ENCODE measurements at places on chromosomes 6 and 20.

DNA sequence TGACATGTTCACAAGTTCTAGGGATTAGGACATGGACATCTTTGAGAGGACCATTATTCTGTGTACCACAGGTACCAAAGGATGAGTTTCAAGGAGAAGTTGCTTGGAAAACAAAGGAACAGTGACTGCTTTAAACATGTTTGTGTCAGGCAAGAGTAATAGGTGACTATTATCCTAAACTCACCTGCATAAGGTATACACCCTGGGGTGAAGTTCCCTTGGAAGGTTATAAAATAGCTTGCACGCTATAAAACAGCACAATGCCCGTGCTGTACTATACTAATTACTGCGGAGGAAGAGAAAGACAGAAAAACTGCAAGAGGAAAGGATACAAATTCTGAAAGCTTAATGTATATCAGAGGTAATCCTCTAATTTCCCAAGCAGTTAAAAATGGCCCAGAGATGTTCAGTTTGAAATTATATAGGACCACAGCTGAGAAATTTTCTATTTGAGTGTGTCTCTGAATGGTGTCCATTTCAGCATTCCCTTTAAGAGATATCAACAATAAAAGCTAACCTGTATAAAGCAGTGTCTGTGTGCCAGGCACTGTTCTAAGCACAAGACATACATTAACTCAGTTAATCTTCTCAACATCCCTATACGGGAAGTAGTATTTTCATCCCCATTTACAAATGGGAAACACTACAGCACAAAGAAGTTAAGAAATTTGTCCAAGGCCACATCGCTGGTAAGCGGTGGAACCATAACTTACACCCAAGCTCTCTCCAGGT lies 19.7 kb downstream of the TBC1D32 start:
- no peak for DNase-seq

DNA sequence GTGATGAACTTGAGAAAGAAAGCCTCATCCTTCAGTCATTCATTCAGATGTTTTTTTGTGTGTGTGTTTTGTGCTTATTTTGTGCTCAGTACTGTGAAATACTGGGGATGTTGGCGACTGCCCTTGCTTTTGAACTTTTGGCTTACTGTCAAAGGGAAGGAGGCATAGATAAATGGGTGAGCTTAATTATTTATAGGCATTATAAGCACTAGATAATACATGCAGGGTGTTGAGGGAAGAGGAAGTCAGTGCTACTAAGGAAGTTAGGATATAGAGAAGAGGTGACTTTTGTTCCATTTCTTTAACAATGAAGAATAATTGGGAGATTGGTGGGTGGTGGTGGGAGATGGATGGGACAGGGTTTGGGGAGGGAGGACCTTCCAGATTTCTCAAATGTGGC lies 23.6 kb downstream of the XRN2 start:
- no peak for DNase-seq

DNA sequence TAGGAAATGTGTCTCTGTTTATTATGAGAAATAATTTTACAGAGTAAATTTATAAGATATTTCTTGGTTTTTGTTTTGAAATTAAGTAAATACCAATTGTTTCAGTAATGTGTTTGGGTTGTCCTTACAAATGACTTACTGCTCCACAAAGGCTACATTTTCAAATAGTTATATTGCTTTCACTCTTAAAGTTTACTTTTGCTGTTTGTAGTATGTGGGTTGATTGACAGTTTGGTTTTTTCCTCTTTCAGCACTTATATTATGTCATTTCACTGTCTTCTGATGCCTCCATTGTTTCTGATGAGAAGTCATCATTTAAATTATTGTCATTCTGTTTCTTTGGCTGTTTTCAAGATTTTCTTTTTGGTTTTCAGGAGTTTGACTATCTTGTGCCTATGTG lies 34.9 kb upstream of the SUMO4 start:
- DNase-seq = no peak

- DNase-seq = no peak
Measured at GRCh38 chr6:3294396-3294795, 35.6 kb downstream of the PSMG4 start.

GRCh38 chr6:105786449-105786848 lies 299.7 kb upstream of the PRDM1 start:
- DNase-seq = no peak

- no peak for DNase-seq
Measured at GRCh38 chr6:135085700-135086413, 31.2 kb upstream of the HBS1L start.

DNA sequence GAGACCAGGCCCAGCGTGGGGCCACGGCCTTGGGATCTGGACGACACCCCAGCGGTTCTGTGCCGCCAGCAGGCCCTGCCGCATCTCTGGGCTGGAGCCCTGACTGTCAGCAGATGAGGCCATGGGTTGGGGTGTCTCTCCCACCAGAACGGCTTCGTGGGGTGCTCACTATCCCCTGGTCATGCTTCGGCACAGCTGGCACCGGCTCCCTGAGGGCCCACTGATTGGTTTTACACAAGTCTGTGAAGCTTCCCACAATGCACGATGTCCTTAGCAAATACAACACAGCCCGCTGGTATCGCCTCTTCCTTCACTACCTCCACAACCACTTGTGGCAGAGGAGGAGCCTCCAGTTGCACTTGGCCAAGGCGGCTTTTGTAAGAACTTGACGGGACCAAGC lies 94.3 kb downstream of the THBS2 start:
- no peak for DNase-seq

- no peak for DNase-seq
Measured at GRCh38 chr6:24149836-24150235, 23.8 kb downstream of the NRSN1 start.

GRCh38 chr20:40148886-40149285 lies 540.1 kb downstream of the MAFB start:
- no peak for DNase-seq

DNA sequence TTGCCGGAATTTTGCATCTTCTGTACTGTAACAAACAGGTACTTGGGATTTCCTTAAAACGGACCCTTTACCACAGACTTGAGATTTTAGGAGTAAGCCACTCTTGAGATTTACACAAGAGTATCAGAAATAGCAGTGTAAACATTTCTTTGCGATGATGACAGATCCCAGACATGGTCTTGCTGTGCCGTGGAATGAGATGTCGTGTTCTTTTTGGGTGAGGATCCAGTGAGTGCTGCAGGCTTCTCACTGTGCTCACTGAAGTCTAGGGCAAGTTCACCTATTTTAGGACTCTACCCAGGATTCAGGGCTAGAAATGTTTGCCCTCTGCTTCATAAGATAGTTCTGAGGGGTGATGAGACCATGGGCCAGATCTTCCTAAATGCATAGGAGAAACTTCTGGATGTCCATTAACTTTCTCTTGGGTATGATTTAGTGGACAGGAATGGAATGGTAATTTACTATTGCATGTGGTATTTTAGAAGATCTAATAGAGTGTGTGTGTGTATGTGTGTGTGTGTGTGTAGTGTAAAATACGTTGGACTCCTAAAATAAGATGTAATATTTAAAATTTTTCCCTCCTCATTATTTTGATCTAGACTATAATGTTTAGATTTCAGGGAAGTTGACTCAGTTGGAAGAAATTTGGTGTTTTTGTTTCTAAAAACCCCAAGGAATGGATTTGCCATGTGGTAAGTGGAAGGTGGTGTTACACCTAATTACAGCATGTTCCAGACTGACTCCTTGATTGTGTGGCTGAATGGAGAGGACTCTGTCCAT lies 8.5 kb downstream of the LRRC1 start:
- no peak for DNase-seq

DNA sequence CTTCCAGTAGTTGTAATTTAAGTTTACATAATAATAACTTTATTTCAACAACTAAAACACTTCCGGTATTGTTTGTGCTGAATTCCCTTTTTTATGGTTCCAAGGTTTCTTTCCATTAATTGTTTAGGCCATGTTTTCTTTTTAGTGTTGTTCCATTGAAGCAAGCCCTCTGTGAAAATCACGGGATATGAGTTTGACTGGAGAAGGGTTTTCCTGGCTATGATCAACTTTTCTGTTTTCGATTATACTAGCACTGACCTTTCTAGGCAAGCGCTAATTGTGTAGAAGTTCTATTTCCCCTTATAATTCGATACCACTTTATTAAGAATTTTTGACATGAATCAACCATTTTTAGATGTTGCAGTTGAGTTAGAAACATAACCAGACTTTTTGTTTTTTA lies 2.4 kb downstream of the LAMA2 start:
- no peak for DNase-seq

DNA sequence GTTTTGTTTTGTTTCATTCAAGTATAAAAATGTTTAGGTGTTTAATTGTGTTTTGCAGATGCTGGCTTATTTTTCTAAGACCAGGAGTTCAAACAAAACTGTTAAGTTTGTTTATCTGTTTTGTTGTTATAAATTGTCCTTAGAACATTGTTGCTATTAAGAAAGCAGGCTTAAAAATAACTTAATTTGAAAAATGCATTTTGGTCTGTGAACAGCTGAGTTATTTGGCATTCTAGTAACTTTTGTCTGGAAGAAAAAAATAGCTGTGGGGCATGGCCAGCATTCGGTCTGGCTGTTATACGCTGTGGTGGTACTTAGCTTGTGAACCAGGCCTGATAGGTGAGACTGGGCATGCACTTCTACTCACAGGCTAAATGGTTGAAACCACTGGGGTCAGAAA lies 37.8 kb downstream of the SLX4IP start:
- no peak for DNase-seq

DNA sequence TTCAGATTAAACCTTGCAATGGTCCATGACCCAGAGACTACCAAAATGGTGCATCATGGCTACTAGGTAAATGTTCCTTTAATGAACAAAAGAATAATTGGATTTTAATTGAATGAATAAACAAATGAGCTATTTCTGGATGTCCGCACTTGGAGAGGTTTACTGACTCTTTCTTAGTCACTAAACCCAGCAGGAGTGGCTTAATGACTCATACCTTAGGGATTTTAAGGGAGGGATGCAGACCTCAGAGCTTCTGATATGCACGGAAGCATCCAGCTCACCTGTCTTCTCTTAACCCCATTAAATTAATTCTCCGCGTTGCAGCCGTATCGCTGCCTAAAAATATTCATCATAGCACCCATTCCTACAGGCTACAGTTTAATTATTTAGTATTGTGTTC lies 970.0 kb upstream of the SLC35B3 start:
- DNase-seq = no peak

DNA sequence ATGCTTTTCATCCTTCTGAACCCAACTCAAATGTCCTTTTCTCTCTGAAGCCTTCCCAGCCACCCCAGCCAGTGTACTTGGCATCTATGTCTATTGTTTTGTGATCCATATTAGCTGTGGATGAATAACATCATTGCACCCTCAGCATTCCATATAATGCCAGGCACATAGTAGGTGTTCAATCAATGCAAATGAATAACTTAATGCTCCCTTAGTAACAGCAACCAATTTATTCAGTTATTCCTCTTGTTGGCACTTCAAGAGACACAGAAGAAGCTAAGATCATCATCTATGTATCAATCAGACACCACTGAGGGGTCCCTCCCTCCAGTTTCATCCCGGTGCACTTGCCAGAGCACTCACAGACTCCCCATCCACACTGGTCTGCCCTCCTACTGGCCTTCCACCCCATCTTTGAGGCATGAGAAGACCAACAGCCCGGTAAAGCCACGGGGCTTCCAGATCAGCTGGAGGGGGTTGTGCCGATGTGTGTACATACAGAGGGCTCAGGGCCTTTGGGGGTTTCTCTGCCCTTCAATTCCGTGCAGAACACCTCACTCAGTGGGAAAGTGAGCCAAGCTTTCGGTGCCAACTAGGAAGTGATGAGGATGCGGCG lies 2.4 kb upstream of the TAF8 start:
- DNase-seq = no peak

- no peak for DNase-seq
Measured at GRCh38 chr6:122495612-122496011, 24.0 kb upstream of the SERINC1 start.

GRCh38 chr6:109300874-109301273 lies 81.4 kb downstream of the CD164 start:
- no peak for DNase-seq

- DNase-seq = no peak
Measured at GRCh38 chr20:40657526-40657925, 31.5 kb downstream of the MAFB start.

DNA sequence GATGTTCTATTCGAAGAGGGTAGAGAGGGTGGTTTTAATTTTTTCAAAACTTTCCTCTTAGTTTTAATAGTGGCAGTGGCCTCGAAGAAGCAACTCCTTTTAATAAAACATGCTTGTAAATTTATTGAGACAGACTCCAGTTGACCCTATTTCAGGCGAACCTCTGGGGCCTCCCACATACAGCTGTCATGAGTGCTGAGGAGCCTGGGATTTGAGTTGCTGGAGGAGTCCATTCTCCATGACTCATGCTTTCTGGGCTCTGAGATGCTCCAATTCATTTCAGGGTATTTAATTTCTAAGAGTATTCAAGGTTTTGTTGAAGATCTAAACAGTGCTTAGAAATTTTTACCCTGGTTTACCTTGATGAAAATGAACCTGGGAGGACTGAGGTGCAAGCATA lies 580.4 kb downstream of the CBLN4 start:
- no peak for DNase-seq

DNA sequence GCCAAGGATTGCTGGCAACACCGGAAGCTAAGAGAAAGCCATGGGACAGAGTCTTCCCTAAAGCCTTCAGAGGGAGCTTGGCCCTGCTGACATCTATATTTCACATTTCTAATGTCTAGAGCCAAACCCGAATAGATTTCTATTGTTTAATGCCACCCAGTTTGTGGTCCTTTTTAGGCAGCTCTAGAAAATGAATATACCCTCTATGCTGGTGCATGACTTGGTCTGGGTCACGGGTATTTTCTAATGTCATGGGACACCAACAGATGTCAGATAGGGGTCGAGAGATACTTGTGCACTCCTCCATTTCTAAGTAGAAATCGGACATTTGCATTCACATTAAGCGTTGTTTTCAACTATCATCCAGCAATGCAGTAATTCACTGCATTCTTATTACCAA lies 37.0 kb upstream of the SOX4 start:
- DNase-seq = no peak

DNA sequence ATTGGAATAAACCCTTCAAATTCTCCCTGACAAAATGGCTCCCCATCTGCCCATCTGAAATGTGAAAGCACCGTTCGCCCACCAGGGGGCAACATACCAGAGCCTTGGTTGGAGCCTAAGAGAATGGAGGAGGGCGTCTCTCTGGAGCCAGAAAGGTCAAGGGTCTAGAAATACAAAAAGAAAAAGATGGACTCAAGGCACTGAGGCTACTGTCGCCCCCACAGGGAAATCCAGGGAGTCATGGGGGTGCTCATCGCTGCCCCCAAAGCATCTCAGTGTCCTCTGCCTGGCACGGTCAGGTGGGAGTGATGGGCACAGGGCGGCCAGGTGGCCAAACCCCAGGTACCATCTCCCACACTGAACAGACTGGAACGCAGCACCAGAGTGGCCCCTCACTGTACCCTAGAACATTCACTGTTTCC lies 136.3 kb downstream of the ZMYND8 start:
- DNase-seq = no peak

- DNase-seq = no peak
Measured at GRCh38 chr20:37524859-37525708, 2.6 kb downstream of the BLCAP start.

- no peak for DNase-seq
Measured at GRCh38 chr6:120871416-120872261, 462.6 kb downstream of the TBC1D32 start.

- DNase-seq = no peak
Measured at GRCh38 chr6:93915961-93916360, 496.6 kb upstream of the EPHA7 start.

- no peak for DNase-seq
Measured at GRCh38 chr20:23404196-23404595, 17.1 kb downstream of the NAPB start.

GRCh38 chr6:158073776-158074175 lies 92.1 kb downstream of the SYNJ2 start:
- no peak for DNase-seq

GRCh38 chr6:18585032-18585573 lies 198.0 kb downstream of the RNF144B start:
- DNase-seq = no peak

GRCh38 chr6:105791179-105791578 lies 295.0 kb upstream of the PRDM1 start:
- DNase-seq = no peak

All from activated T-helper 1 cell treated with anti-CD3 and anti-CD28 coated beads, Interleukin-2, amount 50 U/mL, for 16 hours (primary cell).